Hepatocyte (in vitro differentiated cells): ENCODE measurements at places on chromosomes 6 and 20. TPM values are rescaled to one million over a fixed set of nuclear protein-coding genes. Genes with fewer than 3 reads are reported as not detected.
A peak's percentile ranks its signal among the peaks of the same experiment; 100 is the strongest.

Gene TSPYL4
- polyA plus RNA-seq: 11.9 and 13.0 TPM in 2 replicates

DNA sequence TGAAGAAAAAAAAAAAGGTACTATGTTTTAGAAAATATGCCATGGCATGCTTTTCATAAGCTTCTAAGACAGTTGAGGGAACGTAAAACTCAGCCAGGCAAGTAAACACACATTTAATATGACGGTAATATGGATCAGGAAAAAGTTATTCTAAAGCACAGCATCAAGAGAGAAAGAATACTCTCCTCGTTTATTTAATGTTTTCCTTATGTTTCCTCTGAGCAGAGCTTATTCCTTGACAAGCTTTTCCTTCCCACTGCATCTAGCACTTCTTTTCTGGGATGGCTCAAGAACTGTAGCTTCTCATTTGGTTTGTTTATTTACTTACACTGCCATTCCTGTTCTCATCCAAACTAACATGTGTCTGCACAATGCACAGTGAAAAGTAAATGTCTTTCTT, 2.7 kb upstream of the RSPO3 start:
- no peak for DNase-seq

GRCh38 chr6:75210885-75211739, 5.3 kb upstream of the COL12A1 start:
- DNase-seq: peak; percentile 87

GRCh38 chr20:32603046-32603726, 18.1 kb upstream of the NOL4L start:
- DNase-seq: no peak

- no peak for DNase-seq
Observed at GRCh38 chr6:130610303-130610702, 216.9 kb upstream of the SMLR1 start.

GRCh38 chr6:37806213-37806612, 13.3 kb upstream of the ZFAND3 start:
- DNase-seq: no peak

DNA sequence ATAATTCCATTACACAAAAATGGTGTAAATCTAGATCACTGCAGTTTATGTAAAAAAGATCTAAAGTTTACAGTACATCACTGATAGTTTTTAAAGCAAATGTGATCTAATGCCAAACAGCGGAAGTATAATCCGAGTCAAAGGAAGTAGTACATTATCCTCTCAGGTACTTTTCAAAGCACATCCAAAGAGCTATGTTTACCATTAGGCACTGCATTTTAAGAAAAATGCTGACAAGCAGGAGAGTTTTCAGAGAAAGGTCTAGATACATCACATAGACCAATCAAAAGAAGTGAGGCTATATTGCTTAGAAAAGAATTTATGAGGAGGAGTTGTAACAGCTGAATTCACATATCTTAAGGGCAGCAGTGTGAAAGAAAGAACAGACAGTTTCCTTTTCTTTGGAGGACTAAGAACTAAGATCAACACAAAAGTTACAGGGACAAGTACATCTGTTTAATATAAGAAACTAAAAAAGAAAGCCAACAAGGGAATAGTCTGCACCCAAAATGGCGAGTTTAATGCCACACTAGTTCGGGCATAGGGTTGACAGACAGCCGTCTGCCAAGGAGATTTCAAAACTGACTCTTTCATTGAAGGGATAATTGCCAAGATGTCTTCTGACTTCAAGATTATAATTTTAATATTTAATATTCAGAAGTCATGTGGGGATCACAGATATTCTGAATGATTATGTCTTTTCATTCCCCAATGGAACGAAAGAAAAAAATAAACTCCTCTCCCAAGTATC, 1.4 kb downstream of the ZNF184 start:
- no peak for DNase-seq

DNA sequence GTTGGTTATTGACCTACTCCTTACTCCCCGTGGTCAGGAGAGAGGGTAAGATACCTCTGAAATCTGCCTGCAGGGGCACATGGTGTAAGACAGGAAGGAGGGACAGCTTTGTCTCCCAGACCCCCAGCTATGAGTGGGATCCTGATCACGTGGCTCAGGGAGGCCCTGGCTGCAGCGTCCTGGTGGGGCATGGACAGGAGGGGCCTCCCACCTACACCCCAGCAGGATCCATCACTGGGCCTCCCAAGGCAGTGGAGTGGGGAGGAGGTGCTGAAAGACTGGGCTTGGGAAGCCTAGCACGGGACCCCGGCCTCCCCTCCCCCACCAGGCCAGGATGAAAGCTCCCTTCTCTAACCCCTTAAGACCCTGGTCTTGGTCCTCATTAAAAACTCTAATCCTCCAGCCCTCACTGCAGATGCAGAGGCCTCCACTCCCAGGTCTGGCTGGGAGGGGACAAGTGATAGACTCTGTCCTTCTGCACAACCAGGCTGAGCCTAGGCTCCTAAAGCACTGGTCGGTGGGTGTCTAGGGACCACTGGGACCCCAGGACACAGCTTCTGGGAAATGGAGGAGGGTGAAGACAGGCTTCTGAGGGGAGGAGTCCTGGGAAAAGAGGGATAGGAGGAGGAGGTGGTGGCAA, 29.6 kb upstream of the VEGFA start:
- no peak for DNase-seq

DNA sequence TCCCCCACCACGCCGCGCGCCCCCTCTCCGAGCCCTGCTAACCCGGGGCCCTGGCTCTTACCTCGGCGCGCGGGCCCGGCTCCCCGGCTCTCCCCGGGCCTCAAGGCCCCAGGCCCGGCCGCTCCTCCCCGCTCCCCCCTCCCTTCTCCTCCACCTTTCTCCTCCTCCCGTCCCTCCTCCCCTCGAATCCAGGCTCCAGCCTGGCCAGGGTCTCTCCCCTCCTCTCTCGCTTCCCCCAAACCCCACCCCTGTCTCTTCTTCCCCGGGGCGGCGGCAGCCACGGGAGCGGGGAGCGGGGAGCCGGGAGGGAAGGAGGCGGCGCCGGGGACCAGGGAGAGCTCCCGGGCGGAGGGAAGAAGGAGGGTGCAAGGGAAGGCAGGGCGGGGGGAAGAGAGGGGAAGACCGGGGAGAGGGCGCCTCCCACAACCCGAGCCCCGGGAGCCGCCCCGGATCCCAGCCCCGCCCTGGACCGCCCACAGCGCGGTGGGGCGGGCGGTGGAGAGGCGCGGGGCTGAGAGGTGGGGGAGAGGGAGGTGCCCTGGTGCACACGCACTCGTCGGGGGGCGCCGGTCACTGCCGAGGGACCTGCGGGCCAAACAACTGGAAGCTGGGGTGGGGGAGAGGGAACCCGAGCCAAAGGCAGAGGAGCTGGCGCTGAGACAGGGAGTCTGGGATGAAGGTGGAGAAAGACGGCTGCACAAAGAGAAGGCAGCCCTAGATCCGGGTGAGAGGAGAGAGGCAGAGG, at the start of gene GABBR1:
TSS of gene GABBR1 (minus strand) at position 395 of the 745 bp plus-strand sequence. CDS start 798 bp downstream, outside the sequence.
- peak; percentile 95 for DNase-seq
